ENCODE measurements at places on chromosomes 4 and X.
A peak's percentile ranks its signal among the peaks of the same experiment; 100 is the strongest.

DNA sequence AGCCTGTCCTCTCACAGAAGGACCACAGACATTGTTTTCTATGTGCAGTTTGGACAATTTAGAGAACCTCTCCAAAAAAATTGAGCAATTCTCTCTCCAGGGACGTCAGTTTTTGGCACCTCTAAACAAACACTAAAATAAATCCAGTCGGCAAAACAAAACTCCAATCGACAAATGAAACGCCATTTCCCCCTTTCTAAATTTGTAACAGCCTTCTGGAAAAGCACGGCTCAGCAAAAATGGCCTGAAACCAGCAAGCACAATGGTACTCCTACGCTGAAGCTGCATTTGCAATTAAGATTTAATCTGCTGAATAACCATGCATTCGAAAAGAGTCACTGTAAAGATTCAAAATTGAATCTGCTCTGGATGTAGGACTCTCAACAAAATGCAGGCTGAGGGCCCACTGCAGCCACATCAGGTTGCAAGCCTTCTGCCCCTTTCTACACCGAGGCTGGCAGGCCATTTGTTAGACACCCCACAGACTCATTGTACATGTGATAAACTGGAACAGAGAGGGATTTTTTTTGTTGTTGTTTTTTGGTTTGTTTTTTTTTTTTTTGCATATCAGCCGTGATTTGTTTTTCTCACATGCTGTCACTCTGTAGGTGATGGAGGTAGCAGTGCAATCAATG, 79.9 kb upstream of the MAP3K15 start:
- peak; percentile 35 for DNase-seq

GRCh38 chrX:97806238-97806637, 922.5 kb downstream of the RPA4 start:
- DNase-seq = no peak

DNA sequence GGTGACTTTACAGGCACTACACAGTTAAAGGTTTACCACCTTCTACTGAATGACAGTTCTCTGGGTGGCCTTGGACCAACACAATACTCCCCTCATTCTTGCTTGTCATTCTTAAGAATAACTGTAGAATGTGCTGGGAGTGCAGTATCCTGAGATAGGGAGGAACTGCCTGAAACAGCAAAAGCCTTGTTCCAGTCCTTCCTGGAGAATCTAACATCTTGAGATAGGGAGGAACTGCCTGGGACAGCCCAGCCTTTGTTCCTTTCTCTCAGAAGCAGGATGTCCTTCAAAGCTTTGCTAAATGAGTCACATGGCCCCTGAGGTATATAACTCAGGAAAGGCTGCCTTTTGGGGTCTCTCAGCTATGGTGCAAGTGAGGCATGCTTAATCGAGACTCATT, 145.7 kb upstream of the MBNL3 start:
- DNase-seq = no peak

DNA sequence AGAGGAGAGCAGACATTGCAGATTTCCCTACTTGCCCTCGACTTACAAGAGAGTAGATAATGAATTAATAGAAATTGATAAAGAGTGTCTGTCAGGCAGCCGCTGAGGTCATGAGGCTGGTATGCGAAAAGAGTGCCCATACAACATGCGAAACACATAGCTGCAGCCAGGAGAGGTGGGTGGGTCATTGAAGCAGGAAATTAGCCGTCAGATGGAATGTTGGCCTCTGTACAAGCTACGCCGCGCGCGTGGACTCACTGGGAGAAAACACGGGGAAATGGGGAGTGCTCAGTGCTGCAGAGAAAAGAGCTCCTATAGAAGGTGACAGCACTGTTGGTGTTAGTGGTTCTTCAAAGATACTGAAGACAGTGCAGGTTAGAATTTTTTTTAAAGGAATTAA, 125.1 kb downstream of the RAPGEF2 start:
- DNase-seq = peak; percentile 72

DNA sequence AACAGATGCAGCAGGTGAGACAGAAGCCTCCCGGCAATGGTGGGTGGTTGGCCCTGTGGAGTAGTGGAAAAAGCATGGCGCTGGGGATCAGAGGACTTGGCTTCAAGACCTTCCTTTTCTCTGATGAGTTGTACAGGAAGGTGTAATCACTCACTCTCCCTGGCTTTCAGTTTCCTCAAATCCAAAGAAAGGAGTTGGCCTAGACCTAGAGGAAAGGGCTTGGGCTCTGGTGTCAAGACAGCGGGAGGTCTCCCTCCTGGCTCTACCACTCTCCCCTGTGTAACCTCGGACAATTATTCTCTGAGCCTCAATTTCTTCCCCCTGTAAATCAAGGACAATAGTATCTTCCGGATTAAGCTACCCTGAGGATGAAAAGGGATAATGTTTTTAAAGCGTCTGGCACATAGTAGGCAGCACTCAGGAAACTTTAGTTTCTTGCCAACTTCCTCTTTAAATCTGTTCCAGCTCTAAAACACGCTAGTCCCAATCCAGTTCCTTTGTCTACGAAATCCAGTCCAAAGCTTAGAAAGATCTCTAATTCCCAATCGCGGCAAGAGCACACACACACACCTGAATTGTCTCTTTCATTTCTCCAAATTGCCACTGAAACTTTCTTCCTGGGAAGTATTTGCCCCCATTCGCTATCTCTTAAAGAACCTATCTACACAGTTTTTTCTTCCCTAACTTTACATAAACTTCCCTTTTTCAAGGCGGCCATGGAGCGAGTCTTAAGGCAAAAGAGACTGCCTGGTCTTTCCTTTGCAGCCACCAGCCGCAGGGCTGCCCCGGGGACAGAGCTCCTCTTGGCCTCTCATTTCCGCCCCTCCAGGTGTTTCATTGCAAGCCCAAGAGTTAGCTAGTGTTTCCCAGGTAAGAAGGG, 29.9 kb upstream of the GPC4 start:
- DNase-seq = peak; percentile 55

- no peak for DNase-seq
Measured at GRCh38 chrX:140723121-140723715, 13.7 kb downstream of the LINC00632 start.

DNA sequence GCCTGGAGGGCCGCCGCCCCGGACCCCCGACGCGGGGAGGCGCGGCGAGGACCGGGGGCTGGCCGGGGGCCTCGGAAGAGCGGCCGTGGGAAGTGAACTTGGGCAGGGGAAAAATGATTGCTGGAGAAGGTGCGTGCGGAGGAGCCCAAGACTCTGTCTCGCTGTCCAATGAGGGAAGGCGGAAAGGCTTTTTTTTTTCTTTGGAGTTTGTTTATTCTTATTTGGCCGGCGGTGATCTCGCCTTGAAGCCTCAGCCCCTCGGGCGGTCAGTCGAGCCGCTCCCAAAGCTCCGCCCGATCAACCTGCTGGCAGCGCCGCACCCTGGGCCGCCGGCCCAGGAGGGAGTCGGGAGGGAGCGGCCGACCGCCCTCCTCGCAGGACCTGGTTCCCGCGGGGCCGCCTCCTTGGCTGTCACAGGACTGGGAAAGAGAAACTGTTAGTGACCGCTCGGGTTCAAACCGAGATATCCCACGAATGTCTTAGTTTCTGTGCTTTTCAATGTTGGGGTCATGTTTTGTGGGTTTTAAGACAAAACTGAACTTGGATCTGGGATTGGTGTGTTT, 2.5 kb downstream of the CPEB2 start:
- DNase-seq = no peak

- DNase-seq = no peak
Measured at GRCh38 chrX:110512341-110512740, 153.7 kb downstream of the RTL9 start.

DNA sequence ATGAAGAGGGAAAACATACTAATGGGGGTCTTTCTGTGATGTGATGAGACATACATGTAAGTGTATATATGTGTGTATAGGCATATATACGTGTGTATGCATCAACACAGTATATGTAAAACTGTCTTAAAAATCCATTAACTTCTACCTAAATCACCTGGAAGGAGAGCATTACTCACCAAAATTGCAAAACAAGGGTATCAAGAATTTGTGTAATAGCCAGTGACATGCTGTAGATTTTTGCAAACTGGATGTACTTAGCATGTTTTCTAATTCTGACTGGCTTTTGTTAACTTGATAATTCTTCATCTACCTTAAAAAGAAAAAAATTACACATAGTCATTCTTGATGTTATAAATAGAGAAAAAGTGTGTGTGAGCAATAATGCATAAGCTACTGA, 104.7 kb downstream of the PRRG1 start:
- DNase-seq = no peak

- peak; percentile 30 for DNase-seq
Measured at GRCh38 chr4:111678479-111678878, 466.8 kb upstream of the FAM241A start.

DNA sequence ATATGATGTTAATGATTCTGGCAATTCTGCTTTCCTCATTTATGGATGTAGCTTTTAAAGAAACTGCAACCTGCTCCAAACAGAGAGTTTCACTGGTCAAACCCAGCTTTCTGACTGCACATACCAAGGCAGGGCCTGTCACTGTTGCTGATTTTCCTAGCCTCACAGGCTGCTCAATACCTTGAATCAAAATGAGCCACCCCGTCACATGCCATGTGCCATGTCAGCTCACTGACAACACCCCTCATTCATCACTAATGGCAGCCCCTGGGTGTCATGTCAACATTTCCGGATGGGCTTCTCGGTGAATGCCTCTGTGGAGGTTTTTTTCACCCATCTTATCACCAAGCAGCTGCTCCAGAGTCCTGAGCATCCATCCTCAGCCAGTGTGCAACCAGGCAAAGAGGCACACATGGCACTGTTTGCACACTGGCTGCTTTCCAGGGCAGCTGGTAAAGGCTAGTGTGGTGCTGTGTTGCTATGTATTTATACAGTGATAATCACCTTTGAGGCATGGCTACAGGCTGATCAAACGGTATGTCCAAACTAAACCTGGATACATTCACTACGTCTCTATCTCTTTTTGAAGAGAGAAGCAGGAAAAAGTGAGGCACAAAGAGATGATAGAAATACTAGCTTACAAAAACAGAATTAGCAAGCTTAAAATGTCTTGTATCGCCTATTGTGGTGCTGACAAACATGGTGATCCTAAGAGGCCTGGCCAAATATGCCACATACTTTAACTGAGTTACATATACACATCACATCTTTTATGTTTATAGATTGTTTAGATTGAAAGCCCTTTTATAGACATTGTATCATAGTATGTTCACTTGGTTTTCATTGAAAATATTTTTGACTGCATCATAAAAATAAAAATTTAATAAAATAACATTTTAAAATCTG, 94.6 kb upstream of the INPP4B start:
- DNase-seq = peak; percentile 33

DNA sequence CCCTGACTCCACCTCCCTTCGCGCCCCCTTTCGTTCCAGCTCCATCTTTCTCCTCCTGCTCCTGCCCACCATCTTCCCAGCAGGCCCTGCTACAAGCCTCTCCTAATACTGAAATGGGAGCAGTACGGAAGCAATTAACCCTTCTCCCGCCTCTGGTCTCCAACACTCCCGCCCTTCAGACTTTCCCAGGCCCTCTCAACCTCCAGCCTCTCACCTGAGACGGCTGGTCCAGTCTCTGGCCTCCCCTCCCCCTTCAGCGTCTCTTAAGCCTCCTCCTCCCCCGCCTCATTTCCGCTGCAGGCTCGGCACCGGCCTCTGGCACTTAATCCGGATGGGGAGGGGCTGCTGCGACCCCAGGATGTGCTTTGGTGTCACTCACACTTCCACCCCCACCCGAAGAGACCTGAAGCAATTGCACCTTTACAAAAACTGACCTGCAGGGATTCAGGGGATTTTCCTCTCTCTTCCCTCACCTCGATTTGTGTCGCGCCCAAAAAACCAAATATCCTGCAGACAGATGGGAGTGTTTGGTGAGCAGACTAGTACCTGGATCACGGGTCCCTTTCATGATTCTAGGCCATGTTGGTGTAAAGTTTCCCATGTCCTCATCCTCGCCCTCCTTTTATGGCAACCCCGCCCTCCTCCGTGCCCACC, 657 bp downstream of the TCEAL8 start:
- peak; percentile 59 for DNase-seq

GRCh38 chr4:8218371-8219031, 19.4 kb downstream of the SH3TC1 start:
- DNase-seq = no peak

DNA sequence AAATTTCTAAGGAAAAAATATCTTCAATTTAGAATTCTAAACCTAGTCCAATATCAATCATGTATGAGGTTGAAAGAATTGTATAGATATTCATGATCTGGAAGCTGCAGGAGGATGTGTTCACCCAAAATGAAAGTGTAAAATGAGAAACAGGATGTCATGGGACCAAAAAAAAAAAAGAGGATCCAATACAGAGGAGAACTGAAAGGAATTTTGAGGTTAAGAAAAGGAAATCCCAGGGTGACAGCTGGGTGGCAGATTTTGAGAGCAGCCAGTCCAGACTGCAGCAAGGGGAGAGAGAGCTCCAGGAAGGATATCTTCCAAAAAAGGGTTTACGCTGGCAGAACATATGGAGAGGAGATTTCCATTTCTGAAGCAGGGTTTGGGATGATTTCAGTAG, 38.9 kb downstream of the TLR10 start:
- DNase-seq = no peak

GRCh38 chr4:81102107-81102506, 71.6 kb downstream of the BMP3 start:
- DNase-seq = no peak

DNA sequence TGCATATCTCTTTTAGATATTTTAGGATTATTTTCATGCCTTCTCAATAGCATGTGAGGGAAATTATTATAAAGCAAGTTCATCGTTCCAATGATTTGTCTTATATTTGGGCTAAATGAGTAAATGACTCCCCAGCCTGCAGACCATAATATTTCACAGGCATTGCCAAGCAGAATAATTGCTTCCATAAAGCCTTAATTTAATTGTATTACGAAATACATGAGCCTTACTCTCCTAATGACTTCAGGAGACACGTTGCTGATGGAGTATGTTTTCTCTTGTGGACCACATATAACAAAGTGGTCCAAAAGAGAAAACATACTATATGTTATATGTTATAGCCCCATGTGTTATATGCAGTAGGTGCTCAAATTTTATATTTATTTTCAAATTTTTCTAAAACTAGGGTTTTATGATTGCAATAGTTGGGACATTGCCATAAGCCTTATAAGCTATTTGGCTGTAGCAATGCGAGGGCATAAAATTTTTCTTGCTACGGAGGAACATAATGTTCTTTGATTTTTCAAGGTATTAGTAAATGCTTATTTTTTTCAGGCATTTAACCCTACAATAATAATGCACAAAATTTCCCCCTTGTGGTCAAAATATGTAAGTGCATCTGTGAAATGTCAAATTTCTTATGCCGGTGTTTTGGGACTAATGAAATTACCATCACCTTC, 26.2 kb upstream of the TMPRSS11D start:
- DNase-seq = peak; percentile 16

DNA sequence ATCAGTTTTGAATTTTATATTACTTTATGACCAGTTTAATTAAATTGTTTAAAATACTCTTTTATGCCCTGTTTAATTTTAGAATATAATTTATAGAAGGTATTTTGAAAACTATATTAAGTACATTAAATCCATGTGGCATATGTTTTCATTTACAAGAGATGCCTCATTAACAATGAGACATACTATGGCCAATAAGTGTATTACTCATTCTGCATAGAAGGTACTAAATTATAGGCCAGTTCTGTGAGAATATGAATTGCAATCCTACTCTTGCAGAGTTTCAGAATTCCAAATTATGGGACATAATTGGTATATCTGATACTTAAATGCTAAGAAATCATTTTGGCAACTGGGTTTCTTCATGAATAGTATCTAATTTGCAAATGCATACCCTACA, 951.1 kb downstream of the FAT4 start:
- no peak for DNase-seq

GRCh38 chr4:89397441-89397840, 89.8 kb upstream of the GPRIN3 start:
- DNase-seq = no peak

GRCh38 chr4:87862236-87862635, 29.5 kb downstream of the MEPE start:
- no peak for DNase-seq

GRCh38 chr4:158016511-158016910, 156.3 kb downstream of the GASK1B start:
- DNase-seq = no peak

Measured in NCI-H526 (cell line).